CD4-positive, alpha-beta T cell treated with Interferon alpha-2 for 1 hour (primary cell): ENCODE measurements at places on chromosomes 16 and 17.
A peak's percentile ranks its signal among the peaks of the same experiment; 100 is the strongest.

- DNase-seq = no peak
Measured at GRCh38 chr16:24836836-24837235, 8.9 kb upstream of the SLC5A11 start.

DNA sequence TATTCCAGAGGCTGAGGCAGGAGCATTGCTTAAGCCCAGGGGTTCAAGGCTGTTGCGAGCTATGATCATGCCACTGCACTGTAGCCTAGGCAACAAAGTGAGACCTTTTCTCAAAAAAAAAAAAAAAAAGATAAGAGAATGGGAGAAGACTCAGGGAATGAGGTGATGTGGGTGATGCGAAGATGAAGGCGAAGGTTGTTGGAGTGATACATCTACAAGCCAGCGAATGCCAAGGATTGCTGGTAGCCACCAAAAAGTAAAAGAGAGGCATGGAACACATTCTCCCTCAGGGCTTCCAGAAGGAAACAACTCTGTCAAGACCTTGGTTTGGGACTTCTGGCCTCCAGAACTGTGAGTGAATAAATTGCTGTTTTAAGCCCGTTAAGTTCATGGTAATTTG, 26.0 kb upstream of the CNEP1R1 start:
- no peak for DNase-seq

- DNase-seq = no peak
Measured at GRCh38 chr17:33200587-33200986, 92.5 kb downstream of the ASIC2 start.

DNA sequence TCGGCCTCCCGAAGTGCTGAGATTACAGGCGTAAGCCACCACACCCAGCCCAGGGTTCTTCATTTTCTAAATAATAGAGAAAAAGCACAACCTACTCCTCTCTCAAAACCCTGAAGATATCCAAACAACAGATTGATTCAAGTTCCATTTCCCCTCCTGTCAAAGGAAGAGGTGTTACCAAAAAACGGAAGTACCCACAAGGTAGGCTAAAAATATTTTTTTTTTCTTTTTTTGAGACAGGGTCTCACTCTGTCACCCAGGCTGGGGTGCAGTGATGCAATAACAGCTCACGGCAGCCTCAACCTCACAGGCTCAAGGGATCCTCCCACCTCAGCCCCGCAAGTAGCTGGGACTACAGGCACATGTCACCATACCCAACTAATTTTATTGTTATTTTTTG, 18.9 kb downstream of the UTP6 start:
- DNase-seq = no peak

- no peak for DNase-seq
Measured at GRCh38 chr17:81183807-81184206, 17.8 kb upstream of the AATK start.

DNA sequence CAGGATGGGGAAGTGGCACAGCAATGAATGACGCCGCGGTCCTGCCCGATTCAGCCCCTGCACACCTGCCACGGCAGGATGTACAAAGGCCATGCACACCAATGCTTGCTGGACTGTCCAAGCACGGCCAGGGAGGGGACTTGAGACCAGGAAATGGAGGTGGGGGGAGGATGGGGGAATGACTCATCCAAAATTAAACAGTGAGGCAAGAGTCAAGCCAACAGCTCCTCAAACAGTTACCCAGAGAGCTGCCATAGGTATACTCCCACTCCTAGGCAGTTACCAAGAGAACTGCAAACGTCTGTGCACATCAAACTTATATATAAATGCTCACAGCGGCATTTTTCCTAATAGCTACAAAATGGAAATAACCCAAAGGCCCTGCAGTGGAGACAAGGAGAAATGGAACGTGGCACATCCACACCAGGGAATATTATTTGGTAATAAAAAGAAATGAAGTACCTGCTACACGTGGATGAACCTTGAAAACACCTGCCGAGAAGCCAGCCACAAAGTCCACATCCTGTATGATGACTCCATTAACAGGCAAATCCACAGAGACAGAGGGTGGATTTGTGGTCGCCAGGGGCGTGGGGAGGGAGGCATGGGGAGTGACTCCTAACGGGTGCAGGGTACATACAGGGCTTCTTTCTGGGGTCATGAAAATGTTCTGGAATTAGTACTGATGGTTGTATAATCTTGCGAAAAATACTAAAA, 54.1 kb downstream of the VAC14 start:
- DNase-seq = no peak

- DNase-seq = peak; percentile 18
Measured at GRCh38 chr16:3175157-3176093, 12.6 kb upstream of the OR1F1 start.

DNA sequence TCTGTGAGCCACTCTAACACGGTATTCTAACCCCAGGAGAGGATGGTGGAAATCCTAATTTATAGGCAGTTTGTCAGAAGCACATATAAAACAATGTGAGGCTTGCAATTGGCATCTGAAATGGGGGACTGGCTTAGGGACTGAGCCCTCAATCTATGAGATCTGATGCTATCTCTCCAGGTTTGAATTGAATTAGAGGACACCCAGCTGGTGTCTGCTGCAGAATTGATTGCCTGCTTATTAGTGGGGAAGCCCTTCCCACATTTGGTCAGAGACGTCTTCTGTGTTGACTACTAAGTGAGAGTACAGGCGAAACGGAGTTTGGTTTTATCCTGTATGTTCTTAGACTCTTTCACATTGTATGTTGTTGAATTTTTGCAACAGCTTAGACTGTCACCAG, 13.6 kb upstream of the TMIGD1 start:
- no peak for DNase-seq

DNA sequence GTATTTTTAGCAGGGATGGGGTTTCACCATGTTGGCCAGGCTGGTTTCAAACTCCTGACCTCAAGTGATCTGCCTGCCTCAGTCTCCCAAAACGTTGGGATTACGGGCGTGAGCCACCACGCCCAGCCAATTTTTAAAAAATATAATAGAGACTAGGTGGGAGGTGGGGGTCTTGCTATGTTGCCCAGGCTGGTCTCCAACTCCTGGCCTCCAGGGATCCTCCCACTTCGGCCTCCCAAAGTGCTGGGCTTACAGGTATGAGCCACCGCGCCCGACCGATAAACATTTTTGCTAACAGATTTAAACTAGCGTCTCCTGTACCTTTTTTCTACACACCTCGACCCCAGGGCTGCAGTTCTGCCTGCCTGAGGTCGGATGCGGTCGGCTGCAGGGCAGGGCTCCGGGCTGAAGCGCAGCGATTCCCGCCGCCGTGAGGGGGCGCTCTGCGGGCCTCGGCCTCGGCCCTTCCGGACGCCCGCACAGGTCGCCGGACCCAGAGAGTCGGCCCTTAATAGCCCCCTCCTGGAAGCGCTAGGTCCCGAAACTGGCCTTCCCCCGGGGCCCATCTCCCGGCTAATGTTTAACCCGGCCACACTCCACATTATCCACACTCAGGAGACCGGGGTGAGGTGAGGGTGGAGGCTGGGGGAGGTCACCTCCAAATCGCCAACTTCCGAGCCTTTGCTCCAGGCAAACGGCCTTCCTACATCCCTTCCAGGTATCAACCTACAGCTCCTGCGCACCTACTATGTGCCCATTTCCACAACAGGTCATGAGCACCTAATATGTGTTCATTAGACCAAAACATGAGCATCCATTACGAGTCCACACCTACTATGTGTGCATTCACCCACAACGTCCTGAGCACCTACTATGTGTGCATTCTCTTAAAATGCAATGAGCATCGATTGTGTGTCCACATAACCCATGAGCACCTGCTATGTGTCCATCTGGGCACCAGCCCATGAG, 2.0 kb upstream of the GLIS2 start:
- peak; percentile 27 for DNase-seq

GRCh38 chr16:89341279-89341678, 123.8 kb downstream of the ZNF778 start:
- DNase-seq = no peak
